ENCODE measurements at places on chromosomes 3 and 15.

GRCh38 chr3:132867526-132867925, 145.3 kb upstream of the NPHP3 start:
- no peak for DNase-seq

DNA sequence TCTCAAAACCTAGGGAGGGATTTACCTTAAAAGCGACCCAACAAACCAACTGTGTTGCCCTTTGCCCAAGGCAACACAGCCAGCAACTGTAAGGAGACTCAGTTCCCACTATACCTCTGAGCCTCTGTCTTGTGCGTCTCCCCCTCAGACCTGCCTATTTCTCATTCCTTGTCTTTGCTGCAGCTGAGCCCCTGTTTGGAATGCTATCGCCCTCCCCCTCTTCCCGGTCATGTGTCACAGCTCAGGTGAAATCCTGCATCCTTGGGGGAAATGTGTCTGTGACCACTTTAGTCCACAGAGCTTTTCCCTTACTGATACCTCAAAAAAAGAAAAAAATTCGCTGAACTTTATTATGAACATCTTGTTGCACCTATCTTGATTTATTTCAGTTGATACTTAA, 52.0 kb upstream of the LRIG1 start:
- no peak for DNase-seq

DNA sequence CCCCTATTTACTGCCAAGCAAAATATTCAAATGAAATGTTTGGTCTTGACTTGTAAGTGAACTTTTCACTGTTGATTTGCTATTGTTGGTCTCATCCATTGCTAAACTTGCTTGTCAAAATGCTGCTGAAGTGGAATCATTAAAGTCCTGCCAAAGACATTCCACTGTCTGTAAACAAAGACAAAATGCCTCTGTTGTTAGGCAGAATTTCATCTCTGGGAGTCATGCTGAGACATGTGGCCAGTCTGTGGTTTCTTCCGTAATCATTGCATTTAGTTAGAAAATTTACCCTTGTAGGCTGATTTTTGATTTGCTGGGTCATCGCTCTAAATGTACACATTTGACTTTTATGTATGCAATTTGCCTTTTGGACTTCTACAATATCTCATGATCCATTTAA, 577.7 kb downstream of the MECOM start:
- DNase-seq = no peak

DNA sequence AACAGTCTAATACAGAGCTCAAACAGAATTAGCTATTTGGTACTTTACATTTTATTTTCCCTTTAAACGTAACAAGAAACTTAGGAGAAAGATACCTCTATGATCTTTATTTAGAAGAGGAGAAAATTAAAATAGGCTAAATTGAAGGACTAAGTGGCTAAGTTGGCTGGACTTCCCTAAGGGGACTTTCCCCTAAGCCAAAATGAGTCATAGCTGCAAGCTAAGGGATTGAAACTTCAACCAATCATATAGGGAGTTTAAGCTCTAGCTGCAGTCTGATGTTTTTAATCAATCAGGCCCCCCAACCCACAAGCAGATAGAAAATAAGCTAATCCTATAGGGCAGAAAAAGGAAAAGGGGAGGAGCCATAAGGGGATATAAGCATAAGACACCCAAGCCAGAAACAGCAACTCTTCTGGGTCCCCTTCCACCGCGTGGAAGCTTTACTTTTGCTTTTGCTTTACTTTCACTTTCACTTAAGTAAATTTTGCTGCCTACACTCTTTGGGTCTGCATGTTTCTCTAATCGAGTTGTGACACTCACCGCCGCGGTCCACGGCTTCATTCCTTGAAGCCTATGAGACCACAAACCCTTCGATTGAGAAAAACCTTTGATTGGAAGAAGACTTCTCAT, 1108.5 kb upstream of the EPHA6 start:
- no peak for DNase-seq

GRCh38 chr3:183161552-183162336, 790 bp downstream of the LAMP3 start:
- no peak for DNase-seq

DNA sequence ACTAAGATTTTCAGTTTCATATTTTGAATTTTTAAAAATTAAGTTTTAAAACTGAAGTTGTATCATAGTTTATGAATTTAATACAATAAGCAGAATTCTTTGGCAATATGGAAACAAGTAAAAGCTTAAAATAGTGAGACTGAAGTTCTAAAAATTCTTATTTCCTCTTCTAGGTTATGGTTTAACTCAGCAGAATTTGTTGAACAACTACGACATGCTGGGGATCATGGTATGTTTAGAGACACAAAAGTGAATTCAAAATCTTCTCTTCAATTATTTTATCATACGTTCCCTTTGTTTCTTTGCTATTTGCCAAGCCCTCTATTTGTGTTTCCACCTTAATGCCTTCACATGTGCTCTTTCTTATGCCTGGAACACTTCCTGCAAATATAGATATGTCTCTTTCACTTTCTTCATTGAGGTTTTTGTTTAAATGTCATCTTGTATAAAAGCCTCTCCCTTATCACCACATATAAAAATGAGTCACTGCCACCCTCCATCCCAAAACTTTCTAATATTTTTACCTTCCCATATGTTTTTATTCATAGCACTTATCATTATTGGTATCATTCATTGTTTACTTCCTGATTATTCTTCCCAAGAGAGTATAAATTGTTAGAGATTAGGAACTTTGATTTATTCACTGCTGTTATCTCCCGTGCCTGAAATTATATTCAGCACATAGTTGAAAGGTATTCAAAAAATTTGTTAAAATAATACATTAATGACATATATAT, 6.4 kb downstream of the SUCNR1 start:
- DNase-seq = no peak

- no peak for DNase-seq
Observed at GRCh38 chr3:85881833-85882393, 923.1 kb downstream of the CADM2 start.

DNA sequence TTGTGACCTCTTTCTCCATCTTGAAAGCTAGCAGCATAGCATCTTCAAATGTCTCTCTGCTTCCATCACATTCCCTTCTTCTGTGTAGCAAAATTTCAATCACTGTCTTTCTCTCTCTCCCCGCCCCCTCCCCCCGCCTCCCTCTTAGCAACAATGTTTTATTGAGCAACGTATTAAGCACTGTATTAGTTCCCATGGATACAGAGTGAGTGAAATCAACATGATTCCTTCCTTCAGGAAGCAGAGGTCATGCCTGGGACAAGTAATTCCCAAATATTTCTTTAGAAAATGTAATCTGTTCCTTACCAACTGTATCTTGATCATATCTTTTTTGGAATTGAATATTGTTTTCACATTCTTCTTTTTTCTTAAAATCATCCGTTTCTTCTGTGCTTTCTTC, 373.7 kb upstream of the NECTIN3 start:
- no peak for DNase-seq

GRCh38 chr15:34217587-34218225, 7.1 kb upstream of the EMC4 start:
- DNase-seq = no peak

GRCh38 chr3:184368586-184369183, 7.2 kb downstream of the POLR2H start:
- no peak for DNase-seq

Measured in DMS79 (cell line).